DMS79 treated with DMSO at 0.1 percent for 48 hours (cell line): ENCODE measurements at places on chromosomes 3 and 15.
A peak's percentile ranks its signal among the peaks of the same experiment; 100 is the strongest.

GRCh38 chr15:67103021-67103420 is 37.6 kb downstream of the SMAD3 start:
- no peak for DNase-seq

DNA sequence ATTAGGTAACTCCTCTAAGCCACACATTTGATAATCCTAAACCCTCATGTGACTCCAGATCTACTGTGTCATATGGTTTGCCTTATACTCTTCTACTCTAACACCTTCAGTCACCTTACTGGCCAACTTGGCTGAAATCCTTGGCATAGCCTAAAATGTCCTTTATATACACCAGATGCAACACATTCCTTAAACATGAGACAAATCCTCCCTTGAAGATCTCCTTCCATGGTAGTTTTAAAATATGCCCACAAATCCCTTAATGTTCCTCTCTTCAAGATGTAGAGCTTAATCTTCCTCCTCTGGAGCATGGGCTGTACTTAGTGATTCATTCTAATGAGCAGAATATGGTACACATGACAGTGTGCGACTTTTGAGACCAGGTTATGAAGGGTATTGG is 238.9 kb downstream of the SUCLG2 start:
- no peak for DNase-seq

DNA sequence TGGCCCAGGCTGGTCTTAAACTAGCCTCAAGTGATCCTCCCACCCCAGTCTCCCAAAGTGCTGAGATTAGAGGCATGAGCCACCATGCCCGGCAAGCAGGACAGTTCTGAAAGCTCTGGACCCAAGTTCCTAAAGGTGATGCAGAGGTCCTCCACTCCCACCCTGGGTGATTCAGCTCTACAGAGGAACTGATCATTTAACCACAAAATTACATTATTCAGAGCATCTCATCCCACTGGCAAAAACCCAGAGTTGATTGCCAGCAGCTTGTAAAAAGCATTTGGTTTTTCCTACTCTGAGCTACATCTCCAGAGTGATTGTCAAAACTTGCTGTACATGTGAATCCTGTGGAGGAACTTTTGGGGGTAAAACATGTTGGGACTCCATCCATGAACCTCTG is 60.2 kb downstream of the SLTM start:
- DNase-seq: no peak

- DNase-seq: no peak
Observed at GRCh38 chr3:86733257-86733656, 257.7 kb downstream of the VGLL3 start.

GRCh38 chr3:157122832-157123427 is 37.0 kb downstream of the CCNL1 start:
- no peak for DNase-seq

GRCh38 chr3:58520403-58521335 is 16.3 kb downstream of the ACOX2 start:
- DNase-seq: no peak

GRCh38 chr3:108090049-108090700 is 656 bp downstream of the CD47 start:
- peak; percentile 75 for DNase-seq

- DNase-seq: no peak
Observed at GRCh38 chr3:108664266-108664665, 74.7 kb downstream of the DZIP3 start.
